ELR (cell line): ENCODE measurements at places on chromosomes 1 and 21.
A peak's percentile ranks its signal among the peaks of the same experiment; 100 is the strongest.

DNA sequence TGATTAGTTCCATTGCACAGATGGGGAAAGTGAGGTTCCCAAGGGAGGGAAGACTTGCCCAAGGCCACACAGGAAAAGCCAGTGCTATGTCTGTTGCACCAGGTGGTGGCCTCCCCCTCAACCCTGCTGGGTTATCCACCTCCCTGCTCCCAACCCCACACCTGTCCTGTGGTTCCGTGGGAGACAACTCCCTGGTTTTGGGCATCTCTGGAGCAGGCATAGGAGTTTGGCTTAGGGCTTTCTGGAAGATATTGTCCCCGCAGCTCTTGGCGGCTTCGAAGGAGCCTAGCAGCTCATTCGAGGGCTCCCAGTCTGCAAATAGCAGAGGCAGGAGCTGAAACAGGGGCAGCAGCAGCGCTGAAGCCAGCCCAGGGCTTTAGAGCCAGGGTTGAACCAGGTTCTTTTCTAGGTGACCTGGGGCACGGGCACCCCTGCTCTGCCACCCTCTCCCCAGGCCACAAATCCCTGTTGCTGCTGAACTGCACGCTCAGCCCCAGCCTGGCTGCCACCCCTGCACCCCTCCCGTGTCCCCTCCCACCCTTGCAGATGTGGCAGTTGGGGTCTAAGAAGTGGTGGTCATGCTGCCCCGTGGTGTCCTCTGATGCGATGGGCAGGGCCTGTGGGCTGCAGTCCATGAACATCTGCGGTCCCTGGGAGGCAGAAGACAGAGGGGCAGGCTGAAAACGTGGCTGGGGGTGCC, 22.1 kb downstream of the SPOCD1 start:
- no peak for DNase-seq

- DNase-seq = peak; percentile 40
These were observed 40.0 kb upstream of the RGS7 start for GRCh38 chr1:241396747-241397681.

- peak; percentile 63 for DNase-seq
These were observed 68.7 kb downstream of the DNTTIP2 start for GRCh38 chr1:93810316-93810715.

DNA sequence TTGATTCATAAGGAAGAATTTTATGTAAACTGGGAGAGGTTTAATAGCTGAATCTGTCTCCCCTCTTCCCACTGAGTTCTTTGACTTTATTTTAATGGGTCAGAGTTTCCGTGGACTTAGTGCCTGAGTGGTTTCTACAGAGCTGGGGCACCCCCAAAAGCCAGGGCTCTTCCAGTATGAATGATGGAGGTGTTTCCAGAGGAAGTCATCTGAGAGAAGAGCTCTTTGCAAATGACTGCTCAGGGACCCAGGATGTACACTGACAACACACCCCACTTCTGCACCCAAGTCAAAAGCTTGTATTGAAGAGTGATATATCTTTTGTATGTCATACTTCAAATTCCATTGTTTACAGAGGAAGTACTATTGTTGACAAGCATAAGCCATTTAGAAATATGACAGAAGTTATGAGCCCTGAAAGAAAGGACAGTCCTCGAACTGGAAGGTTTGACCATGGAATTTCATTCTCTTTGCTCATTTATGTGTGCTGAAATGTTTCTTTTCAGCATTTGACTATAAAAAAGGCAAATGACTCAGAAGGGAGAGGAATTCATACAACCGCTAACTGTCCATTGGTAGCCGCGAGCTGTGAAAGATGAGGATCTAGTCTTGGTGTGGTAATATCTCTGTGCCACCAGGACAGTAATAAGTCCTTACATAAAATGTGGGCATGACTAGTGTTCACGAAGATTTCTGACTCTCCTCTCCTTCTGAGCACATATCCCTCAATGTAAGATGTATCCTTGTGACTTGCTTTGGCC, 25.4 kb upstream of the LMX1A start:
- DNase-seq = no peak

- DNase-seq = no peak
These were observed 107.5 kb downstream of the RGL1 start for GRCh38 chr1:183912265-183912886.

GRCh38 chr1:228013935-228014930, 7.4 kb downstream of the WNT3A start:
- DNase-seq = no peak

DNA sequence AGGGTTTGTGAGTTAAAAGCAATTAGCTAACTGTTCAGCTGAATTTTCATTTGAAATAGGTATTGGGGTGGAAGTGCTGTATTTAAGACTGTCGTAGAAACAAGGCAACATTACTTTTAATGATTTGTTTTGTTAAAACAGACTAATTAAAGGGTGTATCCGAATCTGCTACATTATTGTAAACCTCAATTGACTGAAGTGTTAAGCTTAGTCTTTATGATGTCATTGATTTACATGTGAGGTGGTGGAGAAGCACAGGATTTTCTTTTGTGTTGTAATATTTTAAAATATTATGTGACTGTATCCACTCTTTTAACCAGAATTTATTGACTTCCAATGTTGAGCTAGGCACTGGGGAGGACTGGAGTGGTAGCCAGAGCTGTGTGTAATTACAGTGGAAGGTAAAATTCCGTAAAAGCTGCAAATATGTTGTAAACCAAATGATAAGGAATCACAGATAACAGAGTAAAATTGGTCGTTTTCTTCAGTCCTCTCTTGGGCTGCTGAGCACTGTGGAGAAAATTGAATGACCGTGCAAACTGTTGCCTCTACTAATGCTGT, 1.6 kb downstream of the HOOK1 start:
- DNase-seq = no peak

- peak; percentile 58 for DNase-seq
These were observed 746 bp downstream of the AK4 start for GRCh38 chr1:65148548-65149350.

GRCh38 chr1:209405183-209405814, 178.2 kb upstream of the CAMK1G start:
- peak; percentile 81 for DNase-seq

- DNase-seq = peak; percentile 26
These were observed 482 bp downstream of the TM2D1 start for GRCh38 chr1:61724506-61724812.

GRCh38 chr1:186978596-186979556, 150.1 kb downstream of the PLA2G4A start:
- no peak for DNase-seq

- DNase-seq = no peak
These were observed 5.6 kb downstream of the COL8A2 start for GRCh38 chr1:36119456-36119855.

DNA sequence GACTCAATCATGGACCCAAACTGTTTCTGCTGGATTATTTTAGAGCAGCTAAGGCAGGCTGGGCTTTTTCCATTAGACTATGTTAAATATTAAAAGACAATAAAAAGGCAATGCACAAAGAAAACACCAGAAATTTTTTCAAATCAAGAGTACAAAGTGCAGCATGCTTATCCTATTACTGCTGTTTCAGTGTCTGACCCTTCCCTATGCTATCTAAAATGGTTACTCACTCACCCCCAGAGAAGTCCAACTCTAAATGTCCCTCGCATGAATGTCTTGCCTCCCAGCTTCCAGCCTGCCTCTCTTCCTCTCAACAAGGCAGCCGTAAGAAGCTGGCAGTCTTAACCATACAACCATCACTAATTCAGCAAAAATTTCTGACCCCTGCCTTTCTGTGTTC, 108.7 kb upstream of the SYT6 start:
- DNase-seq = no peak

DNA sequence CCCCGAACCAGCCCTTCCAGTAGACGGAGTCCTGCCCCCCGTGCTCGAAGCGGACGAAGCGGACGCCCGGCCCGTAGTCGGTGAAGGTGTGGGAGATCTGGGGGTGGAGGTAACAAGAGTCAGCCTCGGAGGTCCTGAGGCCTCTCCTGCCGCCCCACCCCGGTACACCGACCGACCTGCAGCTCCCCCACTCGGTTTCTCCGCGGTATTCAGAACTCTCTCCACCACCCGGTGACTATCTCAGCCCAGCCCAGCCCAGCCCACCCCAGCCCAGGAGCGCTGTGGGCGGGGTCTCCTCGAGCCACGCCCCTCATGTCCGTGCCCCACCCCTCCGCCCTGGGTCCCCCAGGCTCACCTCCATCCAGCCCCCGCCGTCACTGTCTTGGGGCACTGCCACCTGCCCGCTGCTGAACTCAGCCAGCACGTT, 5.5 kb downstream of the FBXO2 start:
- DNase-seq = no peak

DNA sequence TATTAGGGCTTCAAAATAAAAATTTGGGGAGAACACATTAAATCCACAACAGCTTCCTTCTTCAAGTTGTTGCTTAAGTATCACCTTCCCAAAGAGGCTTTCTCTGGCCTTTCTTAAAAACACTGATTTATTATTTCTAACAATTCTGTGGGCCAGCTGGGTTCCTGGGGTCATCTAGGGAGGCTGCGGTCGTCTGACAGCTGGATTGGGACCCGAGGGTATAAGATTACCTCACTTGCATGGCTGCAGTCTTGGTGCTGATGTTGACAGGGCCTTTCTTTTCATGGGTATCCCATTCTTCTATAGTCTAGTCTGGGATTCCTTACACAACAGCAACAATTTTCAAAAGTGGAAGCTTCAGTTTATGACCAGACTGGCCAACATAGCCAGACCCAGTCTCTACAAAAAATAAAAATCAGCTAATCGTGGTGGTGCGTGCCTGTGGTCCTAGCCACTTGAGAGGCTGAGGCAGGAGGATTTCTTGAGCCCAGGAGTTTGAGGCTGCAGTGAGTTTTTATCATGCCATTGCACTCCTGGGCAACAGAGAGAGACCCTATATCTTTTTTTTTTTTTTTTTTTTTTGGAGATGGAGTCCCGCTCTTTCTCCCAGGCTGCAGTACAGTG, 46.1 kb upstream of the ZNF326 start:
- DNase-seq = no peak

DNA sequence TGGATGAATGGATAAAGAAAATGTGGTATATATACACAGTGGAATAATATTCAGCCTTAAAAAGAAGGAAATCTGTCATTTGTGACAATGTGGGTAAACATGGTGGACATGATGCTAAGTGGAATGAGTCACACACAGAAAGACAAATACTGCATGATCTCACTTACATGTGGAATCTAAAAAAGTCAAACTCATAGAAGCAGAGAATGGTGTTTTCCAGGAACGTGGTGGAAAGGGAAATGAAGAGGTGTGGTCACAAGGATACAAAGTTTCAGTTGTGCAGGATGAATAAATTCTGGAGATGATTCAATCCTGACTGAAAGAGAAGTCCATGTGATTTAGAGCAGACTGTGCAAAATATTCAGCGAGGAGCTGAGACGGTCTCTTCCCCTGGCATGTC, 56.6 kb downstream of the RYR2 start:
- DNase-seq = peak; percentile 4

- no peak for DNase-seq
These were observed 20.5 kb upstream of the RNF186 start for GRCh38 chr1:19835578-19835977.

- no peak for DNase-seq
These were observed 29.3 kb downstream of the SLC9C2 start for GRCh38 chr1:173573596-173573995.

DNA sequence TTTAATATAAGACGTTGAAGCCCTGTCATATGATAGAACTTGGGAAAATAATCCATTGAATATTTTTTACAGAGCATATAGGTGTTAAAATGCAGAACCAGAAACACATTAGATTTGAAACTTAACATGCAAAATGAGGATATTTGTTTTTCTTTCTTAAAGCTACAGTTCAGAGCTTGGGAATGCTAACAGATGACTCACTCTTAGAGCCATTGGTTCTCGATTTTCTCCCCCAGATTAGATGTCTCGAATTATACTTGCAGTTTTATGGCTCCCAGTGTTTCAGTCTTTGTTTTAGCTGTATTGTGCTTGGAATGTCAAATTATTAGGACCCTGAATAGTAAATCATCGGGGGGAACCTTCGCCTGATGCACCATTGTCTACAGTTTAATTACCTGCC, 575.7 kb upstream of the ZP4 start:
- DNase-seq = peak; percentile 63

DNA sequence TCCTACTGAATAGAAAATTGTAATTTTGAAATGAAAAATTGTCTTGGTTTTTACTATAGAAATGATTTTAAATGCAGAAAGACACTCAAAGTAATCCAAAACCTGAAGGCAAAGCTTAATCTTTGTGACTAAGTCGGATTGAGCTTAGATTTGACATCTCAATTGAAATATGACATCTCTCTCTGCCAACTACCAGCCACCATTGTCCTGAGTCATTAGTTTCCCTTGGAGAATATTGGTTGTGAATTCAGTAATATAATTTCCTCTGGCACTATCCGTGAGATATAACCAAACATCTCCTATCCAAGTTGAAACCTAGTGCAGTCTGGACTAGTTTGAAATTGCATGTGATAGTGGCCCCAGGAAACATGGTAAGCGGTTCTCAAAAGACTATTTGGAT, 37.1 kb downstream of the PLA2G4A start:
- DNase-seq = peak; percentile 13

DNA sequence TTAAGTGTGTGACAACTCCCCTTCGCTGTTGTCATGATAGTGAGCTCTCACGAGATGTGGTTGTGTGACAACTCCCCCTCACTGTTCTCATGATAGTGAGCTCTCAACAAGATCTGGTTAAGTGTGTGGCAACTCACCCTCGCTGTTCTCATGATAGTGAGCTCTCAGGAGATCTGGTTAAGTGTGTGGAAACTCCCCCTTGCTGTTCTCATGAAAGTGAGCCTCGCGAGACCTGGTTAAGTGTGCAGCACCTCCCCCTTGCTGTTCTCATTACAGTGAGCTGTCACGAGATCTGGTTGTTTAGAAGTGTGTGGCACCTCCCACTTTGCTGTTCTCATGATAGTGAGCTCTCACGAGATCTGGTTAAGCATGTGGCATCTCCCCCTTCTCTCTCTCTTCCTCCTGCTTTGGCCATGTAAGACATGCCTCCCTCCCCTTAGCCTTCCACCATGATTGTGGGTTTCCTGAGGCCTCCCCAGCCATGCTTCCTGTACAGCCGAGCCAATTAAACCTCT, 25.1 kb upstream of the LSS start:
- no peak for DNase-seq

DNA sequence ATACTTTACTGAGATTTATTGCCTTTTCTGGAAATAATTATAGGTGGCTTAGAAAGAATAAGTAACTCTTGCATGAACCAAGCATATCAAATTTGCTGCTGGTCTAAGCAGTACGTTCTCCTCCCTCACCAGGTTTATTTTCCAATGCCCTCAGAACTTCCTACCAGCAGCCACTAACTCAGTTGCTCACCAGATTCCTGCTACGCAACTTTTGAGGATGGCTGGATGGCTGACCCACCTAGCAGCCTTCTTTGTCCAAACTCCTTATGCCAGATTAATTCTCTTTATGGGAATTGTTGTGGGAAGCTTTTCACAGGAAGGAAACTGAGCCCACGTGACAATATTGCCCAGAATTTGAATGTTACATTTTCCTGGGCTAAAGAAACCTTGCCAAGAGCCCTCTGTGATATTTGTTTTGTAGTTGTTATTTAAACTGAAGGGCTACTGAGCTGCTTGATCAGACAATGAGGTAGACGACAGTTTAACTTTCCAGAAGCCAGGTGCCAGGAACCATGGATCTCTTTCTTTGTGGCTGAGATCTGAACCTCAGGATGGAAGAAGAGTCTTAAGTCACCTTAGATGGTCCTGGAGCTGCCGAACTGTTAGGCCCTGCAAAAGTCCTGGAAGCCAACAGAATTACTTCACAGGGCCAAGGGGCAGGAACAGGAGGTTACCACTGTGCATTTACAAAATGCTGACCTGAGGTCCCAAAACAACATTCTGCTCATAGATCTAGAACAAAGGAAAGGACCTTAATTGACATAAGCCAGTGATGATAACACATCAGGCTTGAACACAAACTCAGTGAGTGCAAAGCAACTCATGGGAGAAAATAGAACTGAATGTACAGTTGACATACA, 85.5 kb upstream of the ATP1A1 start:
- DNase-seq = no peak
